Stimulated activated CD4-positive, alpha-beta T cell treated with anti-CD3 and anti-CD28 coated beads, Interleukin-1b, Interleukin-23, amount 100 ng/mL, for 4 hours (primary cell): ENCODE measurements at places on chromosomes 11 and 22.

DNA sequence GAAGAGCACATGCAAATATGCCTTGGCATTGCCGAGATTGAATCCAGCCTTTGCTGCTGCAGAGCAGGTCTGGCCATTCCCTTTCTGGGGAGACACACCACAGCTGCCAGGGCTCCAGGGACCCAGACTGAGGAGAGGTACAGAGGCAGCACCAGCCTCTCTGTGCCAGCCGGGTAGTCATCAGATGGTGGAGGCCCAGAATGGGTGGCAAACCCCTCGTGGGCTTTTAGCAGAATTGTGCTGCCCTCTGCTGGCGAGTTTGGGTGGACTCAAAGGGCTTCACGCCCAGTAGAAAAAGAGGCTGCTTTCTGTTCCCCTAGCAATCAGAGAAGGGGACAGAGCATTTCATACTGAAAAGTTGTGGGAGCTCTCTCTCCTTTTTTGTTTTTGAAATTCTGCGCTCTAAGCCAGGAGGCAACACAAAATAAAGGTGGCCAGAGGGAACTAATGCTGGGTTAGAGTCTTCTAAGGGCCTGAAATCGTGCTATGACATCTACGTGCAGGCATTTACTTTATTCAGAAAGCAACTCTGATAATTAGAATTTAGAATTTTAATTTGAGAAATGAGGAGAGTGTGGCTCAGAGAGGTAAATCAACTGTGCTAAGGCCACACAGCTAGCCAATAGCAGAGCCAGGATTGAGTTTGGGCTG lies 158.8 kb upstream of the NAV2 start:
- peak; percentile 63 for DNase-seq

DNA sequence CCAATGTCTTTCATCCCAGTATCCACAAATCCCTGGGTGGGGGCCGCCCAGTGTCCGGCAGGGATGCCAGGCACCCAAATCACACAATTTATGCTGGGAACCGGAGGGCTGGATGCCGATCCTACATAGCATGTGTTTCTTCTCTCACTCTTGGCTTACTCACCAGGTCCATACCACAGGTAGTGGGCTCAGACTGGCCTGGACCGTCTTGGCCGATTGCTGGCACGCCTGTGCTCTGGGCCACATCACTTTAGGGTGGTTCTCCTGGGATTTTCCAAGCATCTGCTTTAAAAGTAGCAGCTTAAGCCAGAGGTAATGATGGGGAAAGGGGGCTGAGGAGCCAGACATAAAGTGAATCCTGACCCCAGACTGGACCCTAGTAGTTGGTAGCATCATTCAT lies 22.6 kb upstream of the ALDH3B2 start:
- no peak for DNase-seq

GRCh38 chr11:114130115-114130576 lies 70.6 kb downstream of the ZBTB16 start:
- DNase-seq = no peak

GRCh38 chr22:41782316-41782715 lies 18.2 kb upstream of the CCDC134 start:
- DNase-seq = no peak

GRCh38 chr11:46553814-46554212 lies 40.0 kb downstream of the AMBRA1 start:
- no peak for DNase-seq

- peak; percentile 81 for DNase-seq
Measured at GRCh38 chr11:102452461-102453301, at the start of gene TMEM123. Gene TMEM123, minus strand, starts transcription at chr11:102452765. Its CDS starts 142 bp downstream, at chr11:102452623.

DNA sequence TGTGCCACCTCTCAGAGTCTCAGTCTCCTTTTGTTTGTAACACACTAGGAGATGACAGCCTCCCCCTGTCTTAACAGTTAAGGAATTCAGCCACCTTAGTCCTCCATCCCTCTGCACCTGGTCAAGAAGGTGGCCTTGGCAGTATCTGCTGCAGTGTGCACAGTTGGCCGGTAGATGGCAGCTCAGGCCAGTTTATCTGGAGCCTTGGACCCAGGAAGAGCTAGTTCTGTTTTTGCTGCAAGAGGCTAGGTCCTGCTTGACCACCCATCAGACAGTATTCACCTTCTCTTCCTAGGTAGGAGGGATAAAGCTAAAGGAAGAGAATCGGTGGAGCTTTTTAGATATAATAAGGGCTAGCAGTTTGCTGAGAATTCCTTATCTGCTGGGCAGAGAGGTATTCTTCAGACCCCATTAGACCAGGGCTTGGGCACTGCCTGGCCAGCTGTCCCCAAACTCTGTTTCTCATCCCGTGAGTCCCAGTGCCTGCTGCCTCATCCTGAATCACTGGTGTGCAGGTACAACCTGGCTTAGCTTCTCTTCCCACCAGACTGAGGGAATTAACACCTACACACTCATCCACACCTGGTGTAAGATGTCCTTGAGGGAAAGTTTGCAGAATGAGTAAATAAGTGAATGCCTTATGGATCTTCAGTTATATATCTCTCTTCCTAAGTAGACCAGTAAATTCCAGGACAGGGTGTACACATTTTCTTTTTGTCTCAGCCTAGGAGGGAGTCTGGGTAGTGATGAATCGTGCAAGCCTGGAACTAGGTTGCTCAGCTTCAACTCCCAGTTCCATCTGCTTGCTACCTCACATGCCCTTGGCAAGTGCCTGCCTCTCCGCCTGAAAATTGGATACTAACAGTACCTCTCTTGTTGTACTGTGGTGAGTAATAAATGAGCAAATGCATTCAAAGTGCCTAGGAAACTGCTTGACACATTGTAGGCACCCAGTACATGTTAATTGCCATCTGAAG lies 70.8 kb upstream of the NARS2 start:
- DNase-seq = peak; percentile 34

DNA sequence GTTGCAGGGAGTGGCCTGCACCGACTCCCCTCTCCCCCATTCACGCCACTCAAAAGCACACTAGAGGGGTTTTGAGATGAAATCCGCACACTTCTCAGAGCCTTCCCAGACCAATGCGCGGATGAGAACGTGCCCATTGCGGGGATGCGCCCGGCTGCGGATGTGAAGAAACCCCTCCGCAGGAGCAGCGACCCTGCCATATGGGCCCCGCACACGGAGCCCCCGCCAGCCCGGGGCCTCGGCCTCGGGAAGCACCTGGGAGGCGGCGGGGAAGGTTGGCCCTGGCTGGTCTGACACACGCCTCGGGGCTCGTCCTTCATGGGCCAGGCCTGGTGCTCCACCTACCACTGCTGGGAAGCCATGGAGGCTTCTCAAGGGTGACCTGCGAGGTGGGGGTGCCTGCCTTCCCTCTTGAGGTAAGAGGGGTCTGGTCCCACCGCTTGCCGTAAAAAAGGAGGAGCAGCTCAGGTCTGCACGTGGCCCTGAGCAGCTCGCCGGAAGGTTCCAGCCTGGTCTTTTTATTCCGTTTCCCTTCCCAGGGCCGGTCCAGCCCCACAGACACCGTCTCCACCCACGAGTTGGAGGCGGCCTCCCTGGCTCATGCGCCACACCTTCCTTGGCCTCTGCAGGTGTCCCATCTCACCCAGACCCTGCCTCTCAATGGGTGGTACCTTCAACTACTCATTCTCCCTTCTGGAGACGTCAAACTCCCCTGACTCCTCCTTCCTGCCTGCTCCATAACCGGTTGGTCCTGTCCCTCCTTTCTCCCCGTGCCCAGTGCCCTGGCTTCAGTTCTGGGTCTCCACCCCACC lies 39.4 kb downstream of the TRMU start:
- DNase-seq = no peak

DNA sequence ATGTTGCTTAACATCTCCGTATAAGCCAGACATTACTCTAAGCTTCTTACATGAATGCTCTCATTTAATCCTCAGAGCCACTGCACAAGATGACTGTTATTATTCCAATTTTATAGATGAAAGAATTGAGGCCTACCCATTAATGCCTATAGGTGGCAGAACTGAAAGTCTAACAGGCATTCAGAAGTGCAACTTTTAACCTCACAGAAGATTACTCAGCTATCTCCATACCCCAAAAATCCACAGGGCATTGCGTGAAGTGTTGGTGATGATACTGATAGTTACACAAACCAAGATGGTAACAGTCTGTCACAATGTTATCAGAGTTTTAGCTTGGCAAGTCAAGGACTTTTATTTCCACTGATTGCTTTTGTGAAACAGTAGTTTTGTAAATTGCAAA lies 130.5 kb downstream of the ARHGAP42 start:
- DNase-seq = no peak

GRCh38 chr11:77082838-77083565 lies 16.2 kb downstream of the CAPN5 start:
- peak; percentile 10 for DNase-seq

DNA sequence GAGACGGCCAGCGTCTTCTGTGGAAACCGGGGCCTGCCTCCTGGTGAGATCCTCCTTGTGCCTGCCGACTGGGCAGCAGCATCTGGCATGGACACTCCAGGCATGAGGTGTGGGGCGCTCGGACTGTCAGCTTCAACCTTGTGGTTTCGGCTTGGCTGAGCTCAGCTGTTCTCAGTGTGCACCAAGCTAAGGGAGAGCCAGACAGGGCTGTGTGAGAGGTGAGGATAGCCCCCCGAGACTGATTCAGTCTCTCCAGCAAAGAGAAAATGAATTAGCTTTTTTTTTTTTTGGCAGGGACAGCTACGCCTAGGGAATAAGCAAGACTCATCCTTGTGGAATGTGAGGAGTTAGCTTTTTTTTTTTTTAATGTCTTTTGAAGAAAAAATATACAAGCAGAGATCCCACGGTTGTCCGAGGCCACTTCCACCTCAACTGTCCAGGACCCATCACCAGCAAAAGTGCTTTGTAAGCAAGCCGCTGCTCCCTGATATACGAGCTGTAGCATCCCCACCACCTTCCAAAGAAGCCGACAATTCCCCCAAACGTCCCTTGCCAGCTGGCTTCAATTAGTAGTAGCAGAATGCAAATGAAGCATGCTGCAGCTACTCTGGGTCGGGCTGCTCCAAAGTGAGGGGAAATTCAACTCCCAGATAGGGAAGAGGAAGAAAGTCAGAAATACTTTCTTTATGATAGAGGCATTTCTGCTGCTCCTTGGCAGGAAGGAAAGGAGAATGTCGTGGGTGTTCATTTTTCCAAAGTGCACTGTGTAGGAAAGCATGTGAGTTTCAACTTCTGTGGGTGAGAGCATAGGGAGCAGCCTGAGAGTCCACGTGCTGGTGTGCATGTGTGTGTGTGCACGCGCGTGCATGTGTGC lies 9.7 kb upstream of the THY1 start:
- no peak for DNase-seq

DNA sequence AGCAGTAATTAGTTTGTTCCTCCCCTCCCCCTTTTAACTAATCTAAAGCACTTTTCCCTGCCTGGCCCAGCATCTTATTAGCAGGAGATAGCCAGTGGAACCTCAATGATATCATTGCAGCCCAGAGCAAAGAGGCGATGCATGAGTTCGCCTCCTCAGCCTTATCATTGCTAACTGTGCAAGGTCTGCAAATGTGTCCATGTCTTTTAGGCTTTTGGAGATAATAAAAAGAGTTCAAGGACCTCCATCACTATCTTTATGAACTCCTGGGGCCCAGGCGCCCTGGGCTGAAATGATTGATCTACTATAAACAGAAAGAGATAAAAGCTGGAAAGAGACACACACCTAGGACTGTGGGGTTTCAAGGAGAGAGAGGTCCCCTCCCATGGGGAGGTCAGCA lies 124.2 kb upstream of the TBCEL start:
- DNase-seq = no peak

- no peak for DNase-seq
Measured at GRCh38 chr11:34263441-34264091, 94.2 kb downstream of the ABTB2 start.

DNA sequence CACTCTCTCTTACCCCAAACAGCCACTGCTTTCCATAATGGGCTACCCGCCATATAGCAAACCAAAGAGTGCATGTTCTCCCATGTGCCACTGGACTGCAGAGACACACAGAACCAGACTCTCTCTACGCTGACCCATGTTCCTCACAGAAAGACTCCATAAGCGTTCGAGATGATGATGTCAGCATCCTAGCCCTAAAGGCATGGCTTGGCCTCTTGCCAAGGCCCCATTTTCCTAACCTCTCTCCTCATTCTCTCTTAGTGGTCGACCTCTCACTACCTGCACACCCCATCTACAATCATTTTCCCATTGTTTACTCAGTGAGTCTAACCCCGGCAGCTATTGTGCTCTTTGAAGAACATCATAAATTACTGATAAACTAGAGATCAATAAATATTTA lies 4.9 kb downstream of the NDUFC2 start:
- DNase-seq = no peak

DNA sequence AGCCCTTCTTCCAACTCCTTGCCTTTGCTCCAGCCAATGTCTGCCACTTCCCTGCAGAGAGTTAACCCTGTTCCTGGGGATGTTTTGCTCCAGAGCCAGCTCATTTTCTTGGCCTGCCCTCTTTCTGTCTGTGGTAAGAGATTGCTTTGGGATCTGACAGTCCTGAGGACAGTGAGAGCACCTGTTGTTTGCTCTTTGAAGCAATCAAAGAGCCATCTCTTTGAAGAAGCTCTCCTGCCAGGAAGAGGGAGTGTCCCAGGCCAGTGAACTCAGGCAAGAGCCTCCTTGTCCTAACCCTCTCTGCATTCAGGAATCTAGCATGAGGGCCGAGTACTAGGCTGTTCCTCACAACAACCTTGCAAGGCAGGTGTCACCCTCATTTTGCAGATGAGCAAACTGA lies 42.2 kb downstream of the TRAF6 start:
- DNase-seq = no peak

DNA sequence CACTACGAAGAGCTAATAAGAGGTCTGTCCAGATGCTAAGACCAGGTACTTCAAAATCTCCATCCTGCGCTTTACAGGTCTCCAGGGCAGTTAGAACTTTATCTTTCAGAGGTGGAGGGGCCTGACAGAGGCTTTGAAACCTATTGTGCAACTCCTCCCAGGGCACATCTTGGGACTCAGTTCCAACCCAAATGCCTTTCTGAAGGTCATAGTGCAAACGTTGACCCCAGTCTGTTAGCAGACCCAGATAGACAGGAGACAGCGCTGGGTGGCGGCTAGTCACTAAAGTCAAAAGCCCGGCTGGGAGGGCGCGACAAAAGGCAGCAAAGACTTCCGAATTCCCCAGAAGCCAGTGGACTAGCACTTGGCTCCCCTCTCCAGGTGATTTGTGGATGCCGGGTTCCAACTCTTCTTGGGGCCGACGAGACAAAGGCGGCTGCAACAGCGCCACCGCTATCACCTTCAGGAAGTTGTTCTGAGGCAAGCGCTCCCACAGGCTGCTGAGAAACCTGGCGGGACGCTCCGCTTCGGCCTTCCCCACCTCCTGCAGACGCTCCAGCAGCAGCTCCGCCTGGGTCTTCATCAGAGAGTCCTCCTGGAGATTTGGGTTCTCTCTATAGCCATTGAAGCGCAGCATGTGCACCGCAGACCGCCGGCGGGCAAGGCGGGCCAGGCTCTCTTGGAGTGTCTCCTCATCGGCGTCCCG lies 728 bp downstream of the FANCF start:
- DNase-seq = peak; percentile 47
